ENCODE measurements at places on chromosomes 12 and 14. TPM values are rescaled to one million over a fixed set of nuclear protein-coding genes. Genes with fewer than 3 reads are reported as not detected.

DNA sequence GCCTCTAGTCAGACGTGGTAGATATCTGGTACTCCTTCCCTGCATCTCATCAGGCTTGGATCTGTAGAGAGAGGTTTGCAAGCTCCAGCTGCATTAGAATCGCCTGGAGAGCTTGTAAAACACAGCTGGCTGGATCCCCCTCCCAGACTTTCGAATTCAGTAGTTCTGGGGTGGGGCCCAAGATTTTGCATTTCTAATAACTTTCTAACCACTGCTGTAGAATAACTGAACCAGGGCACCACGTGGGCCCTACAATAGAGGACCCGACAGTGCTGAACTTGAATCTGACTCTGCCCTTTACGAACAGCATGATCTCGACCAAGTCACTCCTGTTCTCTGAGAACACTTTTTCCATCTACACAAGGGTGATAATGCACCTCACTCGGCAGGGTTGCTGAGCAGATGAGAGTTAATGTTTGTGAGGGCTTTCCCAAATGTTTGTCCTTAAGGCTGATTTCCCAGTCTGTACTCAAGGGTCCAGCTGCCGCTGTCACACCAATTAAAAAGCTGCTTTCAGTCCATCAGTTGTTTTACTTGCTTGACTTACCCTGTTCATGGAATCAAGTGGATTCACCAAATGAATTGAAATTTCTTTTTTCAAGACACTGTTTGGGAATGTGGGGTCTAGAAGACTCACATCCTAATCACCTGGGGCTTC lies 86.6 kb upstream of the SLC24A4 start:
- no peak for DNase-seq

DNA sequence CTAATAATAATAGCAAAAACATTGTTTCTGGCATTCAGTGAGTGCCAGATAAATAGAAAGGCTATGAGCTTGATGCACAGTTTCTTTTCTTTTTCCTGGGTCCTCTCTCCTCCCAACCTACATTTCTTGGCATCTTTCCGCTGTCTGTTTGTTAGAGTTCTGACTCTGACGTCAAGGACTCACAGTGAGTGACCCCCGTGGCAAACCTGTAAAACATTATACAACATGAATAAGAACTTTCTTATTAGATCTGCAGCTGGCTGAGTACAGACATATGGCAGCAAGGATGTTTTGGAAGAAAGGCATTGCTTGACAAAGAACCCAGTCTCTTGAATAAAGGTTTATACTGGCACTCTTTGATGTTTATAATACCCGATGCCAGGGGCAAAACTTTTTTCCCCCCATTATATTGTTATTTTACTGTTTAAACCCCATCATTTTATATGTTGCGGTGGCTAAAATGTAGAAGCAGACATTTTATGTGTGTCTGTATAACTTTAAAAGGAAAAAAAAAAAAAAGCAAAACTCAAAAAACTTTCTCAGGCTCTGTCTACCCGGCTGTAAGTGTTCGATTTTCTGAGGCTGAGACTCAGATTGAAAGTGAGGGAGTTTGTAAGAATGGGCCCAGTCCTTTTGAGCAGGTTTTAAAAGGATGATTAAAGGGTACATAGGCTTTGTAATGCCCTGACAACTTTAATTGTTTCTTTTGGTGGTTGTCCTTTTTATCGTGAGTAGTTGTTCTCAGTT lies 159.3 kb downstream of the PDE3A start:
- no peak for DNase-seq

GRCh38 chr12:68011882-68012207 lies 22.6 kb downstream of the IFNG-AS1 start:
- DNase-seq: no peak

DNA sequence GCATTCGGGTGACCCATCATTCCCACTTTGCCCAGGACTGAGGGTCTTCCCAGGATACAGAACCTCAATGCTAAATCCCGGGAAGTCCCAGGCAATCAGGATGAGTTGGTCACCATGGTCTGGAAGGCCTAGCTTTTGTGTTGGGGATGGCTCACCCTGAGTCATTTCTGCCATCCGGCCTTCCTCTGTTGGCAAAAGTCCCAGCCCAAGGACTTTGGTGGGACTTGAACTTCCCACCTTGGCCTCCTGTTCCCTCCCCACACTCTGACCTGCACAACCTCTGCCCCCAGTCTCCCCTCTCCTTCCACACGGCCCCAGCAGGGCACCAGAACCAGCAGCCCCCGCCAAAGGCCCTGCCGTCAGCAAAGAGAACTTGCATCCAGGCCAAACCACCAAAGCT lies 24.6 kb upstream of the NCOR2 start:
- no peak for DNase-seq

- no peak for DNase-seq
These were observed 90.5 kb downstream of the GRIN2B start for GRCh38 chr12:13890943-13891342.

DNA sequence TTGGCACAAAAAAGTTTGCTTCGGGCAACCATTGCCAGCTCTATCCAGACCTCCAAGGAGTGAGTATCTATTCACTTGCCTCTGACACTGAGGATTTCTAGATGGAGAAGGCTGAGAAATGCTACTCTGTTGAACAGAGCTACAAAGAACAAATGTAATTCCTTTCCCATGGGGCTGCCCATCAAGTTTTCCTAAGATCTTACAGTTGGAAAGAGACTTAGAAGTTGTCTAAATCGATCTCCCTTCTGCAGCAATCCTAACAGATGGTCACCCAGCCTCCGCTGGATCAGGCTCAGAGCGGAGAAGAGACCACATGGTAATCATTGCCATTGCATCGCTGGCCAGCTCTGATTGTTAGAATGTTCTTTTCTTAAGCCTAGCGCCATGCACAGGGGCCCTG lies 110.1 kb upstream of the BCL2L14 start:
- no peak for DNase-seq

GRCh38 chr14:46596236-46596635 lies 55.3 kb downstream of the RPL10L start:
- DNase-seq: no peak

DNA sequence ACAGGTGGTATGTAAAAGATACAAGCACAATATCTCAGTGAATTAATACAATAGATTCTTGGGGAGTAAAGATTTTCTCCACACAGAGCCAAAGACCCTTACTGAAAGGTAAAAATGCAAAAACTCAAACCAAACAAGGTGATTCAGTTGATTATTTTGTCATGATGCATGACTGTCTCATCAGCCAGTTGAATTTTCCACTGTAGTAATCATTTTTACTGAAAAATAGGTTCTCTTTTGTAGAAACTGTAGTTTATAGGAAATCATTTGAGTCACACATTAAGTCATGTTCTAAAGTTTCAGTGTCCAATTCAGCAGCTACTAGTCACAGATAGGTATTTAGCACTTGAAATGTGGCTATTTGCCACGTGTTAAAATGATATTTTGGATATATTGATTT lies 53.6 kb downstream of the PPFIA2 start:
- no peak for DNase-seq

DNA sequence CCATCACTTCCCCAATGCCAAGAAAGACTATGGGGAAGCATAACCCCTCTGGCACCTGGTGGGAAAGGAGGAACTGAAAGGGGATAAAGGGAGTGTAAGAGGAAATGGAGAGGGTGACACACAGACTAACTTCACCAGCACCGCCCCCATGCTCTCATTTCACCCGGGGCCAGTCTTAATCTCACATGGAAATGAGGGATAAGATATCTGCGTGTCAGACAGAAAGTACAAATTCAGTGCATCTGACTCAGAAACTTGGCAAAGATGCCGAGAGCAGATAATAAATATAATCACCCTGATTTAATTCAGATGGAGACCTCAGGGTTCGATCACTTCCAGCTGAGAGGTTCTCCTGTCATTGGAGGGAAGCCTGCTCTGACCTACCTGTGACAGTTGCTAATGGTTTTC lies 191.6 kb downstream of the DUSP6 start:
- no peak for DNase-seq

DNA sequence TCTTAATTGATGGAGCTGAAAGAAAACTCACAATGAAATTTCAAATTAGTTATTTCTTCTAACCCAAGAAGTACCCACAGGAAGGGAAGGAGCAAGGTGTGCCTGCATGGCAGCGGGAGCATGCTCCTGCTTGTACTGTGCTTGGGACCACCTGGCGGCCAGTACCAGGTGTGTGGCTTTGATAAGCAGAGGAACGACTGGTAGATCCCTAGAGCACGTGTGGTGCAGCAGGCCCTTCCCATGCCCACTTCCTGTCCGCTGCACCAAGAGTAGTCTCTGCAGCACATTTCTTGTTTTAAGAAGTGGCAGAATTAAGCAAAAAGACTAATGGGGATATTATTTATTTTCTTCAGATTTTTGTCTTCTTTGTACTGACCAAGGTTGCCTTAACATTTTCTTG lies 122.3 kb upstream of the ATF1 start:
- DNase-seq: no peak

DNA sequence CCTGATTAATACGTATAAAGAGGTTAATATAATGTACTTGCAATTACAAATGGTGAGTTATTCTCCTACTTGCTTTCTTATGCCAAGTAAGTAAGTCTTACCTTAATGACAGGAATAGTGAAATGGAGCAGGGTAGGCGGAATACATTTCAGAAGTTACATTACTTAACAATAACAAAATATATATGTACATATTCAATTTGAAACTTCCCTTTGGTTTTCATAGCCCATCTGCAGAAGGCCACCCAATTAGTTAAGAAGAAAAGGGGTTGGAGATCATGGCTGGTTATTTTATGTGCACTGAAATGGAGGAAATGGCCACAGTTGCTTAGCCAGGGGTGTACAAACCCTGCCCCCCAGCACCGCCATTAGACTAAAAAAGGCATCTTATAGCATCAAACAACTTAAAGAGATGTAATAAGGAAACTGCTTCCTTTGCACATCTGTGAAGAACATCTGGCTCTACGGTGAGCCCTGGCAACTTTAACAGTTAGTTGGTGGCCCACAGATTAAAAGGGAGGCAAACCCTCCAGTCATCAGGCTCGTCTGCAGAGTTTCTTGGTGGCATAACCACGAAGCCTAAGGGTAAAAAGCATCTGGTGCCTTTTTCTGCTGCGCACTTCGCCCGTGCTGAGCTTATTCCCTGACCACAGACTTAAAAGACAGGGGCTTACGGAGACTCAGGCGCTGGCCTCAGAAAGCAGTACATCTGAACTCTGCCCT lies 38.8 kb upstream of the DACT1 start:
- DNase-seq: peak; percentile 63

DNA sequence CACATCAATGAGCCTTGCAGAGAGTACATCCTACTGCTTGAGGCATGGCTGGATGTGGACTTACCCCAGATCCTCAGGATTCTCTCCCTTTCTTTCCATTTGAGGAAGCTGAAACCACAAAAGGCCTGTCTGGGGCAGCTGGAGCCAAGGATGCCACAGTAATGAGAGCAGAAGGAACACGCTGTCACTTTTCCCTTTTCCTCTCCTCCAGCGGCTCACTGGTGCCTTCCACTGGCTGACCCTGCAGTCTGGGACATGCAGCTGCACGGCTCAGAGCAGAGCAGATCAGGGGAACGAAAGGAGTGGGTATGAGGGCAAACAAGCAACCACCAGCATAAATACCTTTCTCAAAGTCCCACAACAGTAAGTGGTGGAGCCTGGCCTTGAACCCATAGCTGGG lies 78.2 kb downstream of the GAS2L3 start:
- no peak for DNase-seq

DNA sequence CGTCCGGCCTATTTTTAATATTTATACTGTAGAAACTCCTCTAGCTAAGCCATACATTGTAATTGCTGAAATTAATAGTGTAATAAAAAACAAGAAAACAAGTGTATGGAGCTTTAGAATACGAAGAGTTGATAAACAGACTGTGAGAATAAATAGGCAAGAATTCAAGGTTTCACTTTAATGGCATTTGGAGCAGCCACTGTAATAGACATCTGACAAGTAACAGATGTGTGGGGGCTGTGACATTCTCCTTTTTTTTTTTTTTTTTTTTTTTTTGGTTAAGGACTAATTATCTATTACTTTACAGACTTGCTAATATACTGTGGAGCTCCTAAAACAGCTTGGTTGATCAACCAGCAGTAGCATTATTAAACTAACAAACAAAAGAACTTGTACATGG lies 42.1 kb upstream of the CFAP54 start:
- DNase-seq: no peak

- no peak for DNase-seq
These were observed 22.5 kb downstream of the SLC35E3 start for GRCh38 chr12:68768431-68768939.

- no peak for DNase-seq
These were observed 130.7 kb downstream of the PHETA1 start for GRCh38 chr12:111238075-111238734.

DNA sequence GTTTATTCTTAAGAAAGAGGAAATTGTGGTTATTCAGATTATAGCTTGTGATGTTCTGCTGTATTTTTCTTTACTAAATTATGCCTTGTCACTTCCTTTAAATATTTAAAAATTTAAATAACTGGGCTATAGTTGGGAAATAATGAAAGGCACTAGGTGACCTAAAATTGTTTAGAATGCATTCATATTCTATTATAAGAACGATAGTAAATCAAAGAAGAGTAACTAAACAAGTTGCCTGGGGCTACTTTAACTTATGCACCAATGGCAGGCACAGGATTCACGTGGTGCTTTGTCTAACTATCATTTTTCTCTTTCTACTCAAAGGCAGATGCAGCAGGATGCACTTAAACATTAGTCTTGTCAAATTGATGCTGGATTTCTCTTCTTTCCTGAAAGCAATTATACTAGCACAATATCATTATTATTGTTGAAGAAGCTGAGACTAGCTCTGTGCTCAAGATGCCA lies 190.7 kb upstream of the PPFIA2 start:
- DNase-seq: no peak

- no peak for DNase-seq
These were observed 3.7 kb downstream of the PABPN1 start for GRCh38 chr14:23324993-23325392.

GRCh38 chr12:14678547-14679150 lies 17.8 kb downstream of the GUCY2C start:
- no peak for DNase-seq

GRCh38 chr14:30443368-30444007 lies 115.5 kb upstream of the G2E3 start:
- no peak for DNase-seq

The ZCCHC8 gene
- 24.6 TPM for total RNA-seq

The LRIG3 gene
- total RNA-seq: 24.8 TPM

The TESPA1 gene
- 66.9 TPM for total RNA-seq

The ASB2 gene
- total RNA-seq: 3.7 TPM

The DBX2 gene
- total RNA-seq: under 0.01 TPM

The YARS2 gene
- total RNA-seq: 23.7 TPM

All from thymus (tissue), 14 donors.